ENCODE measurements at places on chromosomes 16 and 17.

DNA sequence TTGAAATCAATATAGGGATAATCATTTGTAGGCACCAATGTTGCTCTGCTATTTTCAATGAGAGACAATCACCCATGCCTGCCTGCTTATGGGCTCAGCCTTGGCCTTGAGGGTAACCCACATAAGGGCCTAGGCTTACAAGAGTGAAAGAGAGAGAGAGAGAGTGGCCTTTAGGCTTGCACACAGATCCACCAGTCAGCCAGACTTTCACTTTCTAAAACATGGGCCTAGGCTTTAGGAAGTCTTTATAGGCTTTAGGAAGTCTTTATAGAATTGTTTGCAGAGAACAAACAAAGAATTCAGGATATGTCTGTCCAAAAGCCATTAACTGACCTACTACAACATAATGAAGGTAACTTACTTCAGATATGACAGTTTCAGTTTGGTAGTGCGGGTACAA lies 3.4 kb downstream of the ABCA9 start:
- no peak for DNase-seq

DNA sequence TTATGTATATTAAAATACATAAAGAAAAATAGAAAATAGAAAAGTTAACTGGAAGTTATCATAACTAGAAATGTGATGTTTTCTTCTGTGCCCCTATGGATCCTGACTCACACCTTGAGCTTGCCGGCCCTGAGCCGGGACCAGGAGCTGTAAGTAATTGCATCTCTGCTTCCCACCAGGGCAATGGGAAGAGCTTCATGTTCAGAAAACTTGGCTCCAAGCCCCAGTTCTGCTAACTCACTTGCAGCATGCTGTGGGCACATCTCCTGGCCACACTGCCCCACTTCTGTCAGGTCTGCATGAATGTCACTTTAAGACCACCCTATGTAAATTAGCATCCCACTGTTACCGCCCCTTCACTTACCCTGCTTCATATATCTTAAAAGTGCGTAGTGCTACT lies 37.2 kb downstream of the GNAO1 start:
- no peak for DNase-seq

GRCh38 chr16:57144027-57144426 lies 41.8 kb downstream of the PSME3IP1 start:
- no peak for DNase-seq

GRCh38 chr16:10949424-10949970 lies 5.1 kb downstream of the CLEC16A start:
- no peak for DNase-seq

DNA sequence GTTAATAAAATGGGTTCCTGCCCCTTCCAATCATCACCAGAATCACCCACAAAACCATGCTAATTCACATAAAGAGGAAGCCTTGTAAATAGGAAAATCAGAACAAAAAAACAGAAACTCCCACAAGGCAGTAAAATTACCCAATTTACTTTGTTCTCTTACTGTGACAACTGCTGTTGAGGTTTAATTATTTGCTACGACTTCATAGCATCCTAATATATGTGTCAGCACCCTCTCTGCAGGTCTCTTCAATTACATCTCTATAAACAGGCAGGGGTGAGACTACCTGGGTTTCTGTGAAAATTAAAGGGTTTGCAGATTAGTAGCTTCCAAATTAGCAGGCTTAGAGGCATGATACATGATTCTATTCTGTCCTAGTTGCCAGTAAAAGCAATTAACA lies 2.7 kb downstream of the WDR59 start:
- DNase-seq, result no peak

- no peak for DNase-seq
Measured at GRCh38 chr17:10089196-10089804, 109.1 kb downstream of the GAS7 start.

DNA sequence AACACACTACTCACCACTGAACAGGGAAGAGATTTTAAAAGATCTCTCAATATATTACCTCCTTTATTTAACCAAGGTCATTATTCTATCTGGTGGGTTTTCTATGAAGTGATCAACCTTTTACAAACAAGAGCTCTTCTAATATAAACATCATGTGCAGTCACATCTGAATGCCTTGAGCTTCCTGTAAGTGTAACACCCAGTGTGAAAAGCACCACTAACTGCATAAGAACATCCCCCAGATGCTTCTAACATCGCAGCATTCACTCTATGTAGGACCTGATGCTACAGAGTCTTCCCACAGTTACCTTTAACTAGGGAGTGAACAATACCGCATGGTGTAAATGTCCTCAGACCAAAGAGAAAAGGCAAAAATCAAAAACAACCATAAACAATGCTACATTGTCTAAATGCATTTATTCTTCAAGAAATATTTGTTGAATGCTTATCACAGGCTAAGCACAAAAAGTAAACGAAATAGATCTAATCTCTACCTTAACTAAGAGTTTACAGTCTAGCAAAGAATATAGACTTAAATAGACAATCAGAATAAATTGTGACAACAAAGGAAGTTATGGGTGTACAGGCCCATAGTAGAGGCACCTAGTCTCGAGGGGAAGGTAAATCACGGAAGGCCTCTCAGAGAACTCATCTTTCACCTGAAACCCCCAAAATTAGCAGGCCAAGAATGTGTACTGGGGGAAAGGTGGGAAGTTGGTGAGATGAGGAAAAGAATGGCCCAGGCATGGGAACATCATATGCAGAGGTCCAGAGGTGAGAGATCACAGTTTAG lies 16.2 kb downstream of the SKAP1 start:
- no peak for DNase-seq

DNA sequence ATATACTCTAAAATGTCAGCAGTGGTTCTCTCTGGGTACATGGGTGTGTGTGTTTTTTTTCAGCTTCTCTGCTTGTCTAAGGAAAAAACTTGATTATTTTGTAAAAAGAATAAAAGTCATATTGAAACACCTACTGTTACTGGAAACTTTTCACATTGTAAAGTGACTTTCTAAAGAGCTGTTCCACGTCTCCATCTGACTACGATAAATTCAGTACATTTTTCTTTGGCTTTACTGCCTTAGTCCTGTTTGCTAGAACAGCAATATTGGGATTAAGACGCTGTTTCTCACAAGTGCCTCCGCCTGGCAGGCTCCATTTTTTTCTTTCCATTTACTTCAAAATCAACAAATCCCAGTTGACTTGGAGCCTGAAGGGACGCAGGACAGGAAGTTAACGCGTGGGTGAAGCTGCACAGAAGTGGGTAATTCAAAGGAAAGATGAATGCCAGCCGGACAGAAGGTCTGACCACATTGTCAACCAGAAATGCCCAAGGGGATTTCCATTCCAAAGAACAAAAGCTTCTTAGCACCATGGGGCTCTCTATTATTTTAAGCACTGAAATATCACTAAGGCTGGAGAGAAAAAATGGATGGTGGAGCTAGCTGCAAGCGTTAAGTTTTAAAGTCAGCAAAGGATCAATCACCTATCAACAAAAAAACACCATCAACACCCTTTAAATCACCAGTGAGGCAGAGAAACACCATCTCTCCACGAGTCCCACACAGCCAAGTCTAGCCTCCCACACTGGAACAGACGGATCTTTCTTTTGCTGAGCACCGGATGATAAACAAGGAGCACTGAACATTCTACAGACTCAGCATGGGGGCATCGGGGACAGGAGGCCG lies 8.4 kb downstream of the GLOD4 start:
- no peak for DNase-seq

DNA sequence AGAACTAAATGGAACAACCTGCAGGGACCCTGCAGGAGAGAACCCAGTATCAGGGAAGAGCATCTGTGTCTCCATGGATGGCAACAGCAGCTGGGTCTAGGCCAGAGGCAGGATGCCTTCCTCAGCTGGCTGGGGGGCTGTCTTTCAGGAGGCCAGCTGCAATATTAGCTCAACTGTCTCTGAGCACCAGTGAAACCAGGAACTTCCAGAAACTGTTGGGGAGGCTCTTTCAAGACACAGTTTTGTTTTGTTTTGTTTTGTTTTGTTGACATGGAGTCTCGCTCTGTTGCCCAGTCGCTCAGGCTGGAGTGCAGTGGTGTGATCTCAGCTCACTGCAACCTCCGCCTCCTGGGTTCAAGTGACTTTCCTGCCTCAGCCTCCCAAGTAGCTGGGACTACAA lies 7.6 kb downstream of the GPR142 start:
- DNase-seq, result no peak

GRCh38 chr17:37276475-37276874 lies 99.3 kb upstream of the C17orf78 start:
- no peak for DNase-seq

GRCh38 chr17:1473170-1473569 lies 17.1 kb upstream of the CRK start:
- DNase-seq, result no peak

- DNase-seq, result no peak
Measured at GRCh38 chr16:68375801-68376536, 65.2 kb downstream of the PRMT7 start.

DNA sequence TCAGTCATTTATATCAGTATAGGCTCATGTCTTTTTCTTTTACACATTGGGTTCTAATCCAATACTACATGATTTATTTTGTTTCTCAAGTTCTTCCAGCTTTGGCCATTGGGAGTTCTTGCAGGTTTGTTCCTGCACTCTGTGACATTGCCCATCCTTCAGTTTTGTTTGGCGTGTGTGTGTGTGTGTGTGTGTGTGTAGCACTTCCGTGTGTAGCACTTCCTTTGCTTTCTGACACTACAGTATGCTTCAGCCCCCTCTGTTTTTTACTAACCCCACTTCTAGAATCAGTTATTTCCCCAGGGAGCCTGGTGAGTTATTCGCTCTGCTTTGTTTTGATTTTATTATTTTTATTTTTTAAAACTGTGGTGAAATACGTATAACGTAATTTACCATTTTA lies 75.6 kb upstream of the LGALS9 start:
- no peak for DNase-seq

DNA sequence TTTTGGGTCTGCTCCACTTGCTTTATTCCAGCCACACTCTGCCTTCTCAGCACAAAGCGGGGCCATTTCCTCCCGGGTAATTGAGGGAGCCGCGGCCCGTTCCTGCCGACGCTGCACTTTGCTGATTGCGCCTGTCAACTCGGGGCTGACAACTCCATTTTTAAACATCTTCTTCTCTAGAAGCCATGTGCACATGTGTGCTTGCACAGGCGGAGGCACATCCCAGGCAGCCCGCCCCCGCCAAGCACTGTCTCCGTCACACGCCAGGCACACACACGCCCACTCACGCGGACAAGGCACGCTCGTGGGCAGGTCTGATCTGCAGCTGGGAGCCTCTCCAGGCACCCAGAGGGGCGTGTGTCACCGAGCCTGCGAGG lies 63.2 kb downstream of the ENGASE start:
- DNase-seq, result no peak

DNA sequence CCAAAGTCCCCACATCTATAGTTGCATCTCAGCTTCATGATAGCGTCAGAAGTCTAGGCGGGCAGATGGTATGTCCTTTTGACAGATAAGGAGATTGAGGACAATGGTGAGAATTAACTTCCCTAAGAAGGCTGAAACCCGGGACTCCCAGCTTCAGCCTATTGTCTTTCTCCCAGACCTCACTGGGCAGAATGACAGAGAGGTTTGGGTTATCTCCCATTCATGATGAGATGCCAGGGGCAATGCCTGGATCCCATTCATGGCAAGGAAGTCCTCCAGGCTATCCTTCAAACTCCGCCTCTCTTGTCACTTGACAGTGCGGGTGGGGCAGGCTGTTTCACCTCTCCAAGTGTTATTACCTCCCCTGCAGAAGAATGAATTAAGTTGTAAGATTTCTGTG lies 100.3 kb downstream of the IRX5 start:
- no peak for DNase-seq

GRCh38 chr16:46768809-46769208 lies 20.7 kb upstream of the MYLK3 start:
- no peak for DNase-seq

GRCh38 chr16:3458852-3459361 lies 15.4 kb downstream of the NAA60 start:
- DNase-seq, result no peak

- DNase-seq, result no peak
Measured at GRCh38 chr16:6682142-6682811, 650.4 kb upstream of the RBFOX1 start.

- DNase-seq, result no peak
Measured at GRCh38 chr16:58649707-58650106, 20.1 kb upstream of the CNOT1 start.

- DNase-seq, result no peak
Measured at GRCh38 chr16:24834459-24835335, 11.1 kb upstream of the SLC5A11 start.

GRCh38 chr16:14641926-14642325 lies 9.2 kb downstream of the BFAR start:
- no peak for DNase-seq

DNA sequence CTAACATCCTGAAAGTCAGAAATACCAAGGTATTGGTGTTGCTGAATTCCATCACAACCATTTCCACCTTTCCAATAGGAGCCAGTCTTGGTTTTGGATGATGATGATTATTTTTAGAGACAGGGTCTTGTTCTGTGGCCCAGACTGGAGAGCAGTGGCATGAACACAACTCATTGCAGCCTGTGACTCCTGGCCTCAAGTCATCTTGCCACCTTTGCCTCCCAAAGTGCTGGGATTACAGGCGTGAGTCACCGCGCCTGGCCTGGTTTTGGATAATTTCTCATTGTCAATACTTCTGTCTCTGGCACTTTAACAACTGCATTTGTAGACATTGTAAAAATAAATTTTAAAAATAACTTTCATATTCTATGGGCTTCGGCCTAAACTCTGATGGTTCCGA lies 22.6 kb downstream of the STAT5B start:
- no peak for DNase-seq

GRCh38 chr16:57585051-57585687 lies 42.7 kb downstream of the ADGRG5 start:
- DNase-seq, result no peak

GRCh38 chr17:58686980-58687379 lies 4.9 kb downstream of the TEX14 start:
- DNase-seq, result no peak

DNA sequence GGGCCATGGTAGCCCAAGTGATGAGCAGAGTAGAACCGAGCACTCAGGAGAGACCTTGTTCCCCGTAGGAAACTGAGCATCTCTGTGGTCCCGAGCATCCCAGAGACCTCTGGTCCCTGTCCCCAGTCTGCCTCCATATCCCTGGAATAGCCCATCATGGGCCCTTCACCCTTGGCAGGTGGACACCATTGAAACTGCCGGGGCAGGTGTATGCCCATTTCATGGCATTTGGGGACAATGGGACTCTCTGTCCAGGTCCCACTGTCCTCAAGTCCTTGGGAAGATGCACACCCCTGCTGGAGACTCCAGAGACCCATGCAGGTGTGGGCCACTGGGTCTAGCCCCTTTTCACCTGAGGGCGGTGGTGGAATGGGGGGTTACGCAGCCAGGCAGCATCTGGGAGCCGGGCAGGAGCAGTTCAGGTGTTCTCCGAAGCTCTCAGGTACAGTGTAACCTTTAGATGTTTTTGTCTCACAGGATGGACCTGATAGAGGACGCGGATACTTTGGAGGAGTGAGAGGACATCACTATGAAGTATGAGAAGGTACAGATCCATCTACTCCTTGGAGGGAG lies 75.9 kb downstream of the GOSR1 start:
- DNase-seq, result no peak

All from activated T-helper 1 cell treated with anti-CD3 and anti-CD28 coated beads, Interleukin-2, amount 50 U/mL, for 16 hours (primary cell).